ENCODE measurements at places on chromosomes 6 and 20.

DNA sequence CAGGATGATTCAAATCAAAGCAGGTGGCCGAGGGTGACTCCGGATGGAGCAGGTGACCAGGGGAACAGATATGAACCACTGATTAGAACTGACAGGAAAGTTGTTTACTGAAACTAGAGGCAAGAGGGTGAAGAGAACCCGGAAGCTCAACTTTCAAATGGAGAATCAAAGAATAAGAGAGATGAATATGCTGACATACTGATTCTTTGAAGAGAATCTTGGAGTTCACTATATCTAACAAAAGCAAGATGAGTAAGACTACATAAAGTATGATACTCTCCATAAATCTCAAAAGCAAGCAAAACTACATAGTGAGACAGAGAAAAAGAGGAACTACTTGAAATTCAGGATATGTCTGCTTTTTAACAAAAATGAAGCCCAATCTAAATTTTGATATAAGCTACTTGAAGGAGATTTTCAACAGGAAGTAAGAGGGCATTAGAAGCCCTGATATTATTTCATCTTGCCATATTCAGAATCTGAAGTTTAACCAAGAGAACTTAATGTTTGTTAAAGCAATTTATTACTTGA, 4.0 kb upstream of the UBD start:
- DNase-seq, result no peak

- DNase-seq, result no peak
Measured at GRCh38 chr6:24927985-24928745, 7.6 kb downstream of the RIPOR2 start.

DNA sequence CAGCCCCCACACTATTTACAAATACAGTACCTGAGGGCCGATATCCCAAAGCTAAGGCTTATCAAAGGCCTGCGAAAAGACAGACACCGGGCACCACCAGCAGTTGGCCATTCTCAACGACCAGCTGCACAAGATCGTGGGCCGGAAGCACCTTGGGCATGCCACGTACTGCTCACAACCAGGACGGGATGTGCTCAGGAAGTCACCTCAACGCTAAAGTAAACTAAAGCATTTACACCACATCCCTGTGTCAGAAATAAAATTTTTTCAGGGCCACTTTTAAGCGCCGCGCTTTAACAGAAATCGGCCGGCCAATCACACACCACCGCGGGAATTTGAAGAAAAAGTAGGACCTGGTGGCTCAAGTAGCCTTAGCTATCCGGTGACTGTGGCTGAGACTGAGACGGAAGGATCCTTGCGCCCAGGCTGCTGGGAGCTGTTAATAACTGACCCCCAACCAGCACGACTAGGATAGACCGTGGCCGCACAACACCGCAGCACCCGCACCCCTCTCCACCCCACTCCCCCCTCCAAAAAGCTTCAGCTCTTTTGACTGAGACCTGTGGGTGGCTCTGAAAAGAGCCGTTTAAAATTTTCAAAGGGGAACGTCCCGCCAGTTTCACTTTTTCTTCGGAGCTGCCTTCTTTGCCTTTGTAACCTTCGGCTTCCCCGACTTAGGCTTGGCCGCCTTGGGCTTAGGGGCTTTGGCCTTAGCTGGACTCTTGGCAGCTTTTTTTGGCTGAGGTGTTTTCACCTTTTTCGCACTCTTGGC, 131.2 kb upstream of the BTN3A2 start:
- DNase-seq, result peak; percentile 19

- no peak for DNase-seq
Measured at GRCh38 chr6:136607204-136607931, 57.1 kb upstream of the MAP7 start.

GRCh38 chr6:156402227-156402626, 375.0 kb upstream of the ARID1B start:
- no peak for DNase-seq

DNA sequence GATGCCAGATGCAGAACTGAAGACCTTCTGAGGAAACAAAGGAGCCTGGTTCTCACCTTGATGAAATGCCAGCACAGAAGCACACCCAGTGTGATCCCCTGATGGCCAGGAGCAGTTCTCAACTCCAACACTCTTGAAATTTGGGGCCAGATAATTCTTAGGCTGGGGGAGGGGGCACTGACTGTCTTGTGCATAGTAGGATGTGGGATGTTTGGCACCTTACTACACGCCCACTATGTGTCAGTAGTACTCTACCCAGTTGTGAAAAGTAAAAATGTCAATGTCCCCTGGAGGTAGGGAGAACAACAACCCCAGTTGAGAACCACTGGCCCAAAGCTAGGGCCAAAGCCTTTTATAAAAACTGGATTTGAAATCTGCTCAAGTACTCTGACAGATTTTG, 398.3 kb upstream of the ARID1B start:
- DNase-seq, result no peak

DNA sequence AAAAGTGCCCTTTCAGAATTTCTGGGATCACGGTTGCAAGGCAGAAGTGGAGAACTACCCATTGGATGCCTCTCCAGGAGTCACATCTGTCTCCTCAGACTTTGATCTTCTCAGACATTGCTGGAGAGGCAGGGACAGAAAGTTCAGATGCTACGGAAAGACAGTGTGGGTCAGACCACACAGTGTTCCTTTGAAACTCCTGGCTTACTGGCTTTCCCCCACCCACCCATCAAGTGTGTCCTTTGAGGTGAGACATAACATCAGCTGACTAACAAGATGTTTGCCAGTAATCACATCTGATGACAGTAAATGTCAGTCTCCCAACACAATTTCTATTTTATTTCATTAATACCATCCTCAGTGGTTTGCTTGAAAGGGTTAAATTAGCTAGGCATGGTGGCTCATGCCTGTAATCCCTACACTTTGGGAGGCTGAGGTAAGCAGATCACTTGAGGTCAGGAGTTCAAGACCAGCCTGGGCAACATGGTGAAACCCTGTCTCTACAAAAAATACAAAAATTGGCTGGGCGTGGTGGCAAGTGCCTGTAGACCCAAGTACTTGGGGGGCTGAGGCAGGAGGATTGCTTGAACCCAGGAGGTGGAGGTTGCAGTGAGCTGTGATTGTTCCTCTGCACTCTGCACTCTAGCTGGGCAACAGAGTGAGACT, 67.2 kb upstream of the SNX9 start:
- no peak for DNase-seq

DNA sequence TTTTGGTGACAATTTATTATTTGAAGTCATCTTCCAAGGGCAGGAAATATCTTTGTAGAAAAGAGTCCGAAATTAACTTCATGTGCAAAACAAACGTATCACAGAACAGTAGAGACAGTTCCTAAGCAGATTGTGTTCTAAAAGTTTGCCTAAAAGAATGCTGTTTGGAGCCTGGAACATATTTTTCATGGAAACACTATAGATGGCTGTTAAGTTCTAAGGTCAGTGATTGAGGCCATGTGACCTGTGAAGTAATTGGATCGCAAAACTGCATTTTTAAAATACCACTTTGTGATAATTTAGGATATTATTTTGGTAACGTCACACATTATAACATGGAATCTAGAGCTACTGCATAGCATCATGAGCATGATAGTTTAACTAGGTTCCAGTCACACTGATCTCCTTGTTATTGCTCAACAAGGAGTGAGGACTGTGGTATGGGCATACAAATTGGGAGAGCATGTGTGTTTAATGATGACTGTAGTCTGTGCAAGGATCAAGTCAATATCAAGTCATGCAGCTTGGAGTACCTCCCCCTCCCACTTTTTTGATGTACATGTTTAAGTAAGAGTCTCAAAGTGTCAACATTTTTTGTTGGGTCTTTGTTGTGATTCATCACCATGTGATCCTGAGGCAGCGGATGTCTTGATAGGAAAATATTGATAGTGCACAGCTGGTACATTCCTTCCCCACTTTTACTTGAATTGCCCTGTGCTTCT, 609.3 kb upstream of the CITED2 start:
- no peak for DNase-seq

DNA sequence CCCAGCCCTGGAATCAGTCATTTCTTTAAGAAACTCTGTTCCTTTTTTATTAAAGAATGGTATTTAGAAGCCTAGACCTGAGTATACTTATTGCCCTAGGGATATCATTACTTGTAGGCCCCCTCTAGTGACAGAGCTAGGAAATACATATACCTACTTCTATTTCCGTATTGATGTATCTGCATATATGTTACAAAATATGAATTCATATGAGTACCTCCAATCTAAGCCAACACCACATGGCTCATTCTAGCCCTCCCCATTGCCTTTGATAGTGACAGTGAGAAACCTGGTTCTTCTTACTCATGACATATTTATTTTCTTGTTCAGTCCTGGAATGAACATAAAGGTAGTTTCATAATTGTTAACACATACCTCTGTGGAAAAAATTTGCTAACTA, 137.2 kb downstream of the FARS2 start:
- no peak for DNase-seq

DNA sequence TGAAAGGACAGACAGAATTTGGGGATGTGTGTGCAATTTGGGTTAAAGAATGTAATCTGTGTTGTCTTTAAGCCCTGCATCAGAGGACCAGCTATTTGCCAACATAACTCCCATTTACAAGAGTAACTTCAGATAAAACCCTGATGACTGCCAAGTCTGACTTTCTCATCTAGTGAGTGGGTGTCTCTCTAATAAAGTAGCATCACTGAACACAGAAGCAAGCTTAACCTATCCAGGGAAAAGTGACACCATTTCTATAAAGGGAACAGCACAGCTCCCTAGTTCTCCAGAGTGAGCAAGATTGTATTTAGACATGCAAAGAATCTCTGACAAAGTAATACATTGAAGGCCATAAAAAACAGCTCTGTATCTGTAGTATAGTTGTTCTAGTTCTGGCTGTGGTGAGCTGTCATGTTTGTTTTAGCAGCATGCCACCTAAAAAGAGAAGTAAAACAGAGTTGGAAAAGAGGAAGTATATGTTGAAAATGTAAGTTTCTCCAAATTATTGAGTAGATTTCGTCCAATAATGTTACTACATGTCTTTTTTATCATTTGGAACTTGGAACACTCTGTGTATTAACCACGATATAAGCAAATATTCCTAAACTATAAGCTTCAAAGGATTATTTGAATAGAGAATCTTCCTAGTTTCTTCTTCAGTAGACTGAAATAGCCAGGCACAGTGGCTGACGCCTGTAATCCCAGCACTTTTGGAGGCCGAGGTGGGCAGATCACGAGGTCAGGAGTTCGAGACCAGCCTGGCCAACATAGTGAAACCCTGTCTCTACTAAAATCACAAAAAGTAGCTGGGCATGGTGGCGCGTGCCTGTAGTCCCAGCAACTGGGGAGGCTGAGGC, 8.8 kb upstream of the PIM1 start:
- no peak for DNase-seq

- DNase-seq, result no peak
Measured at GRCh38 chr6:45800911-45801310, 214.7 kb downstream of the CLIC5 start.

DNA sequence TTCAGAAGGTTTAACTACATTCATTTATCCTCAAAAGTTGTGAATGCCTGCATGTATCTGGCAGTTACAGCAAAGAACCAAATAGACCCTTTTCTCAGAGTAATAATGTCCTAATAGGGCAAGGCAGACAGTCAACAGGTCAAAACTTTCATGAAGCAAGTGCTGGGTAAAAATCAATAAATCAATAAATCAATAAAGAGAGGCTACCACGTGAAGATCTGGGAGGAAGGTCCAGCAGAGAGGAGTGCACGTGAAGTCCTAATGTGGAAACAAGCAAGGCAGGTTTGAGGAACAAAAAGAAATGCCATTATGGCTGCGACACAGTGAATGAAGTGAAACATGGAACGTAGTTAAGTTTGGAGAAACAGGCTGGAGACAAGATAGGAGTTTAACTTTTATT, 36.3 kb upstream of the C6orf118 start:
- no peak for DNase-seq

GRCh38 chr6:144654506-144654905, 369.4 kb downstream of the UTRN start:
- no peak for DNase-seq

- DNase-seq, result no peak
Measured at GRCh38 chr6:136181861-136182260, 68.2 kb downstream of the MTFR2 start.

DNA sequence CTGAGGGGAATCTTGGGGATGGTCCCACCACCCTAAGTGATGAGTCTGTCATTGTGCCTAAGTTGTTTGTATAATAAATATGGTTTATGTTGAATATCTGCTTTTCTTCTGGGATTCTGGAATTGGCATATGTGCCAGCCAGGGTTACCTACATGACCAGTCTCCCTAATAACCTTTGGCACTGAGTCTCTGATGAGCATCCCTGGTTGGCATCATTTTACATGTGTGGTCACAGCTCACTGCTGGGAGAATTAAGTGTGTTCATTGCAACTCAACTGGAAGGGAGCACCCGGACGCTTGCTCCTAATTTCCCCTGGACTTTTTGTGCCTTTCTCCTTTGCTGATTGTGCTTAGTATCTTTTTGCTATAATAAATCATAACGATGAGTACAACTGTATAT, 8.1 kb downstream of the SMAP1 start:
- no peak for DNase-seq

- DNase-seq, result no peak
Measured at GRCh38 chr20:48458601-48459385, 369.0 kb downstream of the PREX1 start.

DNA sequence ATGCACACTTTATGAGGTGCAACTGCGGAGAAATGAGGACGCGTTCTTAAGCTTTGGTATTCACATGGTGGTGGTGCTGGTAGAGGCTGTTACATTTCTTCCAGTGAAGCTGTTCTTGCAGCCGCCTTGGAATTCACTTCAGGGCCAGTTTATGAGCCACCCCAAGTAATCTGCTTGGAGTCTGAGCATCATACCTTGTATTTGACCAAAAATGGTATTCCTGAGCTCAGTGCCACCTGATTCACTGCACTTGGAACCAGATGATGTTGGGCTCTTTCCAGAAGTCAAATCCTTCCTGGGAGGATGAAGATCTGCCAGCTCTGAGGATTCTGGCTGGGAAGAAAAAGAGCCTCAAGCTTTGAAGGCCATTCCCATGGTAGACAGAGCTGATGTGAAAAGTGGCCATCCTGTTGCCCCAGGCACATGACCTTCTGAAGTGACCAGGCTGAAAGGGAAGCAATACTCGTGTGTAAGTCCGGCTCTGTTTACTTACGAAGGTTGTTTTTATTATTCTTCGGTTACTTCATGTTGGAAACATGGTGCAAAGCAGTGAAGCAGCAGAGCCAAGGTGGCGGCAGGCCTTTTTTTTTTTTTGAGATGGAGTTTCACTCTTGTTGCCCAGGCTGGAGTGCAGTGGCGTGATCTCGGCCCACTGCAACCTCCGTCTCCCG, 7.7 kb downstream of the MANBAL start:
- DNase-seq, result no peak

GRCh38 chr6:138657065-138657425, 116.5 kb upstream of the CCDC28A start:
- DNase-seq, result no peak

DNA sequence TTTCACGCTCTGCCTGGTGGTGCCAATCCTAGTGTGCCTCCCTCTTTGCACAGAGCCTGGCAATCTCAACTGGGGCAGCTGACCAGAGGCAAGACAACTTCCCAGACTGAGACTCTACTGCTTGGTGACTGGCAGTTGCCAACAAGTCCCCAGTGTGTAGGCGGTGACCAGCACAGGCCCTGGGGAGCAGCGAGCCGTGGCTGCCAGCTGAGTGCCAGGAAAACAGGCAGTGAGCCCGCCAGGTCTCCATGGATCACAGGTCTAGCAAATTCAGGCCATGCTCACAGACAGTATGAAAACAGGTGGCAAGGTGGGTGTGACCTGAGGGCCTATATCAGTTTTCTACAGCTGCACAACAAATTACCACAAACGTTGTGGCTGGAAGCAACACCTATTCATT, 289.9 kb downstream of the KIF16B start:
- no peak for DNase-seq
